ENCODE measurements at places on chromosomes 2 and 18.

DNA sequence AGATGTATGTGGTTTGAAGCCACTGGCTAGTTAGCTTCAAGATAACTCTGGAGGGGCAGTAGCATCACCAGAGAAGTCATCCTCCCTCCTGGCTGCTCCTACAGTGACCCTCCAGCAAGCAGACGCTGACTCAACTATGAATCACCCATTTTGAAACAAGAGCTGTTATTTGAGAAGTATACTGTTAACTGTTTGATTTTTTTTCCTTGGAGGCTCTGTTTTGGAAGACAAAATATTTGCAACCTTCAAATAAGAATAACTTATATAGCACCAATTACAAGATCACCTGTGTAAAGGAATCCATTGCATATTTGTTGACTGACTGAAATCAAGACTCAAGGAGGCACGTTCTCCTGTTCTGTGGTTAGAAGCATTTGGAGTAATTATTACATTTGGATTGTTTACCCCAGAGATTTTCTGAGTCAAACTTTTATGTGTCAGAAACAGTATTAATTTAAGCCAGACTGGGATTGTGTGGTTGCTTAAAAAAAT, 313.8 kb downstream of the MTX2 start:
- DNase-seq: no peak

GRCh38 chr2:30275256-30275655, 43.9 kb downstream of the LBH start:
- no peak for DNase-seq

DNA sequence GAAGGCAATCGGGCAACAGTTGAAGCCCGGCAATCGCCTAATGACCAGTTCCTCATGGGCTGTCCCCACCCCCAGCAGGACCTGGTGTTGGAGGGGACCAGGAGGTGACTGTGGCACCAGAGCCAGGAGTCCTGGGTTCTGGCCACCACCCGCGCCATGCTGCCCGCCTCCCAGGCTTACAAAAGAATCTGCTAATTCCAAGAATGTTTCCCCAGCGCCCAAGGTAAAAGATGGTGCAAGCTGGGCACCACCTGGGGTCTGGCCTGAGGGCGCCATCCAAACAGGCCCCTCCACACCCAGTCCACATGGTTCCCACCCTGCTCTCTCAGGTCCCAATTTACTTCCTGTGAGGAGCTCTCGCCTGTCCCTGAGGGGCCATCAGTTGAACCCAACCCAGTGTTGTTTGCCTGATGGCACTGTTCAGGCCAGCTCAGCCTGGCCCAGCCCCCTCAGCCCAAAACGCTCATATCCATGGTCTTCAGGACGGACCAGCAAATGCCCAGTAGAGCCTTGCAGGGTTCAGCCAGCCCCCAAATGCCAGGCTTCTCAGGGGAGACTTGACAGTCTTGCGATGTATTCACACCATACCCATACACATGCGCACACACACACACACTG, 5.1 kb downstream of the SDC1 start:
- no peak for DNase-seq

DNA sequence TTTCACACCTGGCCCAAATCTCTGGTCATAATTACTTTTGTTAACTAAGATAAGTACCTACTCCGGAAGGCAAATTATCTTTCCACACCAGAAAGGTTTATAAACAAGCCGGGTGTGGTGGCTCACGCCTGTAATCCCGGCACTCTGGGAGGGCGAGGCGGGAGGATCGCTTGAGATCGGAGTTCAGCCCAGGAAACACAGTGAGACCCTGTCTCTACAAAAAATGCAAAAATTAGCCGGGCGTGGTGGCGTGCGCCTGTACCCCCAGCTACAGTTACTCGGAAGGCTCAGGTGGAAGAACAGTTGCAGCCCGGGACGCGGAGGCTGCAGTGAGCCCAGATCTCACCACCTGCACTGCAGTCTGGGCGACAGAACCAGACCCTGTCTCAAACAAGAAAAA, 2.1 kb downstream of the PUM2 start:
- no peak for DNase-seq

- no peak for DNase-seq
These were observed 127.7 kb downstream of the DTNA start for GRCh38 chr18:34837769-34838272.

DNA sequence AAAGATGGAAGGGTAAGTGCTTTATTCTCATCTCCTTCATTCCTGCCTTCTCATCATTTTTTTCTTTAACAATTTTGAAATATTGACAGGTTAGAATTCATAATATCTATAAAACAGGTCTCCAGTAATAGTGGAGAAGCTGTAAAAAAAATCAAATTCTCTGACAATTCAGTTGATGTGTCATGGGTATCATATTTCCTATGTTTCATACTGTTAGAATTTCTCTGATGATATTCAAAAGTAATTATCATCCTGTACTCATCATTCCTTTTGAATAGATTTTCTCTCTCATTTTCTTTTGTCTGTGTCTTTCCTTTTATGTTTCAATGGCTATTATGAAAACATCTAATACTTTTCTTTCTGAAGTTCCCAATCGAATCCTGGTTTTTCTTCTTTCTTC, 97.7 kb downstream of the CPS1 start:
- DNase-seq: no peak

DNA sequence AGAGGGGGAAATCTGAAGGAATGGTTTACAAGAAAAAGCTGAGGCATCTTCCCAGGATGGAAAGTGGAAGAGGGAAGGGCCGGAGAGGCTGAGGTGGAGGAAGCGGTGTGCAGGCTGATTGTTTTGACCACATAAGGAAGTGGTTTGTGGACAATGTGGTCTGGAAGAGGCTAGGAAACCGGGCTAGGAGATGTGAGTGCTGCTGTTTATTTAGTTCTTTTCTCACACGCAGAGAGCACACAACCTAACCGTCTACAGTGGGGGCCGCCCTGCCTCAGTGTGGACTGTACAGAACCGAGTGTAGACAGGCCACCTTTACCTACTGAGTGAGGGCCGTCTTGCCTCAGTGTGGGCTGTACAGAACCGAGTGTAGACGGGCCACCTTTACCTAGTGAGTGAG, 251.7 kb upstream of the PXDN start:
- DNase-seq: no peak

DNA sequence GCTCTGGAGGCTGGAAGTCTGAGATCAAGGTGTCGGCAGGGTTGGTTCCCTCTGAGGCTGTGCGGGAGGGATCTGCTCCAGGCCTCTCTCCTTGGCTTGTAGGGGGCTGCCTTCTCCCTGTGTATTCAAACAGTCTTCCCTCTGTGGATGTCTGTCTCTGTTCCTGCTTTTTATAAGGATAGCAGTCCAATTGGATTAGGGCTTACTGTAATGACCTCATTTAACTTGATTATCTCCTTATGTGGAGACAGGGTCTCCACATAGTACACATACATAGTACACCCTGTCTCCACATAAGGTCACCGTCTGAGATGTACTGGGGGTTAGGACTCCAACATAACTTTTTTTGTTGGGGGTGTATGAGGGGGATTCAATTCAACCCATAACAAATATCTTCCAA, 30.5 kb downstream of the TCF7L1 start:
- no peak for DNase-seq

DNA sequence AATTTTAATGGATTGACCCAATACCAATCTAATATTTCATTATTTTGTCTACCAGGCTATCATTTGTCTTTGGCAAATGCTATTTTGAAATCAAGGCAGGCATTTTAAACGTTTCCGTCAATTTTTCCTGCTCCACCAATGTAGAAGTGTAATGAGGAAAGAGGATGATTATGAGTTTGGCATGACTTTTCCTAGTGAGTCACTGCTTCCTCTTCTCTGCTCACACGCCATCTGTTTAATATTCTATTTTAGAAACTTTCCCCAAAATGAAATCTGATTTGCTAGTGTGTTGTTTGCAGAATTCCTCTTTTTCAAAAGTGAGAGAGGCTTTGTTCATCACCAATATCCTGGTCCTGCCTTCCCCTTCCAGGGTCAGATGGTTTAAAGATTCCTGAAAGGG, 42.5 kb upstream of the PID1 start:
- no peak for DNase-seq

All from T follicular helper cell (primary cell).